ENCODE measurements at places on chromosomes 3 and 15.

GRCh38 chr3:124202754-124203153 lies 210.8 kb upstream of the ROPN1 start:
- DNase-seq, result no peak

DNA sequence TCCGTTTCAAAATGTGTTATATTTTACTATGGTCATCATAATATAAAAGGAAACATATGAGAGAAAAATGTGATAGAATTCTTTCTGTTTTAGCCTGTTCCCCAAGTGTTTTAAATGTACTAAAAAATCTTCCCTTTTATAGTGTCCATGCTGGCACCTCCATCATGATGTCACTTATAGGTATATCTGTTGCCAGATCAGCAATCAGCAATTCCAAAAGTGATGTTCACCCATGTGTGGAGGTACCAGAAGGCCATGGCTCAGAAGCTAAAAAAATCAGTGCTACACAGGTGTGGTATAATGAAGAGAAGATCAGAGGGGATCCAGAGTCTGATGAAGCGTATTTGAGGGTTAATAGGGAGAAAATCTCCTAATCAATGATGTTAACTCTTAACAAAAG lies 1.1 kb upstream of the GPR15 start:
- DNase-seq, result no peak

- no peak for DNase-seq
Measured at GRCh38 chr3:35723480-35724097, 84.3 kb downstream of the ARPP21 start.

GRCh38 chr15:88299497-88299896 lies 43.0 kb upstream of the NTRK3 start:
- no peak for DNase-seq

DNA sequence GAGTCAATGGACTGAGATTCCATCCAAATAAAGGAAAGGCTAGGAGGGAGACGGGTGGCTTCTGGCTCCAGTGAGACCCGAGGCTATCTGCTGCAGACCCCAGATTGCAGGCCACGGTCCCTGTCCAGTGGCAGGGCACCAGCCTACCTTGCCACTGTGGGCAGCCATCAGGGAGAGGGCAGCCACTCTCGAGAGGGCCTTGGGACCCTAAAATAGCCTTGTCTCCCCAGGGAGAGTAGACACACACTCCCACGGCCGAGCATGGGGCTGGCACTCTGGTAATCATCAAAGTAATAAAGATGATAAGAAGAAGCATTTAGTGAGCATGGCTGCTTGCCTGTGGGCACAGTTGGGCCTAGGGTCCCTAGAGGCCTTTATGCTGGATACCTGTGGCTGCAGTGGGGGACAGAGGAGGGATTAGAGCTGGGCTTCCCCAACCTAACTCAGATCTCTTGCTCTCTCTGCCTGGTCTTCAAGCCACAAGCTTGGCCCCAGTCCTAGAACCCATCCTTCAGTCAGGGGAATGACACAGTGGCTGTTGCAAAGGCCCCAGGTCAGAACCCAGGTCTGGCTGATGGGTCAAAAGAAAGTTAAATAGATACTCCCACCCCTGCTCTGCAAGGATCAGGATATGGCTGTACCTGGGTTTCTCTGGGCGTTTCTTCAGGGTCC lies 9.2 kb upstream of the VIPR1 start:
- DNase-seq, result no peak

DNA sequence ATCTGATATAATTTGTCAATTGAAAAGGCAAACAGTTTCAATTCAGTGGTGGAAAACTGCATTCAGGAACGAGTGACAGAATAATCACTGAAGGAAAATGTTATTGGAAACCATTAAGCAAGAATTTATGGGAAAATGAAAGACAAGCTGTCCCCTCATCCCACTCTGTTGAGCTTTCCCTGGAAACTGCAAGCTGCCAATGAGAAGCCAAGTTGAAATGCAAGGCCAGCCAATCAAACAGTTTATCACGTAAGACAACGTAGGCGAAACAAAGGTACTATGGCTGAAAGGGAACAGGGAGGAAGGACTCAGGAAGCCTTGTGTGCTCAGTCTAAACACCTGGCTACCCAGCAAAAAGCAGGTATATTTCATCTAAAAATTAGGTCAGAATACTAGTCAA lies 187.9 kb upstream of the ATP10A start:
- no peak for DNase-seq

GRCh38 chr15:80906159-80906766 lies 83.4 kb downstream of the MESD start:
- DNase-seq, result peak; percentile 27

DNA sequence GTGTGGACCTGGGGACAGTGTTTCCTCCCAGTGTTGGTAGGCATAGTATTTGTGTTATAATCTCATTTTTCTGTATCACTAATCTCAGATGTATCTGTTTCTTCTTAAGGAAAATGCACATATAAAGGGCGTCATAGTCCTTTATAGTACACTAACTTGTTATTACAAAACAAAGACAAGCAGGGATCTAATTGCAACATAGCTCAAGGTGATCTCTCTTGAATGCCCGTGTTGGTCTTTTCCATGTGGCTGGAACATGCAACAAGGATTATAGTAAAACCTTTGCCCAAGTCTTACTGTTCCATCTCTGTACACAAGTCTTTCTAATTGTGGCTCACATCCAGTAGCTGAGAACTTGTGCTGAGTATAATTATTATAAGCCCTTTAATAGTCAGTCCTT lies 3.5 kb upstream of the GPR87 start:
- DNase-seq, result no peak

Data from NCI-H774 (cell line).